ENCODE measurements at places on chromosomes 5 and 9.

DNA sequence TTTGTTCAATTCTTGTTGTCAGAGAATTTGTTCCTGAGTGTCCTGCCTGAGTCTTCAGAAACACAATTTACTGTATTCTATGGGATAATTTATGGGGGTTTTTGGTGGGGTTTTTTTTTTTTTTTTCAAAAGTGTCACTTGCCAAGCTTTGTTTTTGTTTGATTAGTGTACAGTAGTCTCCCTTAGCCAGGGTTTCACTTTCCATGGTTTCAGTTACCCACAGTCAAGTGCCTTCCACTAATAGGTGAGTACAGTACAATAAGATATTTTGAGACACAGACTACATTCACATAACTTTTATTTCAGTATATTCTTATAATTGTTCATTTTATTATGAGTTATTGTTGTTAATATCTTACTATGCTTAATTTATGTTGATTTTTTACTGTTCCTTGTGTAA, 25.0 kb upstream of the AUH start:
- DNase-seq: no peak

- no peak for DNase-seq
These were observed 90.3 kb upstream of the ACO1 start for GRCh38 chr9:32294106-32294505.

- no peak for DNase-seq
These were observed 1304.4 kb upstream of the CDH6 start for GRCh38 chr5:29889051-29889450.

DNA sequence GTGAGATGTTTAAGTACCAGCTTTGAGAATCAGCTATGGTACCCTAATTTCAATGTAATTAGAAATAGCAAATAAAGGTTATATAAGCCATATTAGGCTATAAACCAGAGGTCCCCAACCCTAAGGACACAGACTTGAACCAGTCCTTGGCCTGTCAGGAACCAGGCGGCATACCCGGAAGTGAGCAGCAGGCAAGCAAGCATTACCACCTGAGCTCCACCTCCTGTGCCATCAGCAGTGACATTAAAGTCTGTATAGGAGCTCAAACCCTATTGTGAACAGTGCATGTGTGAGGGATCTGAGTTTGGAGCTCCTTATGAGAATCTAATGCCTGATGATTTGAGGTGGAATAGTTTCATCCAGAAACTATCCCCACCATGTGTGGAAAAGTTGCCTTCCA, 1009.5 kb downstream of the PTPRD start:
- DNase-seq: no peak

GRCh38 chr5:146906803-146907202, 28.2 kb upstream of the PPP2R2B start:
- no peak for DNase-seq

GRCh38 chr9:99980598-99980997, 74.1 kb downstream of the STX17 start:
- peak; percentile 39 for DNase-seq

- DNase-seq: peak; percentile 8
These were observed 213.3 kb downstream of the IRX2 start for GRCh38 chr5:2538169-2538568.

- DNase-seq: no peak
These were observed 14.3 kb downstream of the PTPA start for GRCh38 chr9:129125478-129125877.

GRCh38 chr9:37732086-37732741, 21.4 kb upstream of the TRMT10B start:
- DNase-seq: no peak

DNA sequence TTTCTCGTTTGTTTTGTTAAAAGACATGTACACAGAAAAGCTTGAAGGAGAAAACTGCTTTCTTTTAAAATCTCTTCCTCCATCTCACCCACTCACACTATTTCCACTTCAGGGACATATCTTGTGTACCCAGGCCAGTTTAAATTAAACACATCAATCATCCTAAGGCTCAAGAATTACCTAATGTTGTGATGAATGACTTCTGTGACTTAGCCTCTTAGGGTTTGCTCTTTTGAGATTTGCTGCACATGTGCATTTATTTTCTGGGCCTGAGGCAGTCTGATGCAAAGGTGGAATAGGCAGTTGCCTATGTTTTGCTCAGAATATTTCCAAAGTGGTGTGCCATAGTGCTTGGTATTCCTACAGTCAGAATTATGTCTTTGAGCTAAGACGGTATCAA, 439.9 kb upstream of the CHD1 start:
- DNase-seq: no peak

DNA sequence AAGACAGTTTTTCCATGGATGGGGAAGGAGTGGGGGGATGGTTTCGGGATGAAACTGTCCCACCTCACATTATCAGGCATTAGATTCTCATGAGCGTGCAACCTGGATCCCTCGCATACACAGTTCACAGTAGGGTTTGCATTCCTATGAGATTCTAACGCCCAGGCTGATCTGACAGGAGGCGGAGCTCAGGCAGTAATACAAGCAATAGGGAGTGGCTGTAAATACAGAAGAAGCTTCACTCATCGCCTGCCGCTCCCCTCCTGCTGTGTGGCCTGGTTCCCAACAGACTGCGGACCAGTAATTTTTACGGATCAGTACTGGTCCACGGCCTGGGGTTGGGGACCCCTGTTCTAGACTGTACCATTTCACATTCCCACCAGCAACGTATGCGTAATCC, 68.3 kb upstream of the OTULINL start:
- no peak for DNase-seq

DNA sequence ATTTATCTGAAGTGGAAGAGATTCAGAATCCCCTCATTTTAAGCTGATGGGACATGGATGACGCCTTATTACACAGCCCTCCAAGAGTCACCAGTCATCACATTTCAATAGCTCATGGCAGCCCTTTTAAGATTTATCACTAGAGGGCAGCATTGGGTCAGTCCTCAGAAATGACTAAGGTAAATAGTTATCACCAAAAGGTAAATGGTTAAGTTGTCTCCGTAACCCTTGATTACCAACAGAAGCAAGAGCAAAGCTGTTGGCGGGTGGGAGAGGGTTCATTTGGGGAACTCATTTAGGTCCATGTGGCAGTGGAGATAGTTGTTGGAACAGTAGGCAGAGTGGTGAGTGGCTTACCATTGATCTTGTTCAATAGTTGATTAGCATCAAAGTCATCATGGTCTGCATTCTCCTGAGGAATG, 12.0 kb upstream of the C9 start:
- DNase-seq: peak; percentile 79

- DNase-seq: no peak
These were observed 310.8 kb upstream of the DMRT1 start for GRCh38 chr9:530681-531080.

GRCh38 chr9:88992556-88992955, 1.3 kb downstream of the S1PR3 start:
- no peak for DNase-seq

DNA sequence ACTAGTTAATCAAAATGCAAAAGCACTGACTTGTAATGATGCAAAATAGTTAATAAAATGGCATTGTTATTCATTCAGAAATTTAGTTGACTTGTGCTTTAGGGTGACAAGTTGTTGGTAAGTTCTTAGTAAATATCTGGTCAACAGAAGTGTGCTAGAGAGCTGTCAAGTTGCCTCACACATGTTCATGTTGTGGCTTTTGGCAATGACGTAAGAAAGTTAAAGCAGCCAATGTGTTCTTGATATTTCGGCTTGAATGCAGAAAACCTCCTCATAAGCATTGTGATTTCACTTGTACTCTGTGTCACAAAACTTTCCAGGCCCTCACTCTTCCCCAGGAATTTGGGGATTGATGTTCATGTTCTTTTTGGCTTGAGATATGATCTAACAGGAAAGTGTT, 626.7 kb downstream of the PRR16 start:
- no peak for DNase-seq

- DNase-seq: no peak
These were observed 136.4 kb upstream of the TBC1D2 start for GRCh38 chr9:98391867-98392266.

DNA sequence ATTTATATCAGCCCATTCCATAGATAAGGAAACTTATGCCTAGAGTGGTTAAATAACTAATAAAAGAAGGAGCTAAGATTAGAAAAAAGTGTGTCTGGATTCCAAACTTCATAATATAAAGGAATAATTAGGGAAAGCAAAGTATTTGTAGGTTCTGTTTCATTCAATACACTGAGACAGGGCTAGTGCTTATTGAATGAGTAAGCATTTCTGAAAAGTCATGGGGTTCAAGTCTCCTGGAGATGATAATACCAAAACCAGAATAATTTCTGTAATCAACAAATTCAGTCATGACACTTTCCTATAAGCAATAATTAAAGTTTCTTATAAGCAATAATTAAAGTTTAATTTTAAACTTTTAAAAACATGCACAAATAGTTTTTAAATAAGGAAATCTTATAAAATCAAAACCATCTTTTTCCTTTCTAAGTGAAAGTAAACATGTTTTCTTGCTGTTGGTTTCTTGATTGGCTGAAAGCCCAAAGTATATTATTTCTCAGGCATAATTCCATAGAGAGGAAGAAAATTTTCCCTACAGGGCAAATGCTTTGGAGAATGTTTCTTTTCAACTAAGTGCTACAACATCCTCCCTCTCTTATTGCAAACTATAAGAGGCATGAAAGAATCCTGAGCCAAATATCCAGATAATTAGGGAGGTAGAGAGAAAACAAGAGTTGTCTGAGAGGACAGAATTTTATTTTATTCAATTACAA, 510.2 kb downstream of the PRELID2 start:
- DNase-seq: no peak

DNA sequence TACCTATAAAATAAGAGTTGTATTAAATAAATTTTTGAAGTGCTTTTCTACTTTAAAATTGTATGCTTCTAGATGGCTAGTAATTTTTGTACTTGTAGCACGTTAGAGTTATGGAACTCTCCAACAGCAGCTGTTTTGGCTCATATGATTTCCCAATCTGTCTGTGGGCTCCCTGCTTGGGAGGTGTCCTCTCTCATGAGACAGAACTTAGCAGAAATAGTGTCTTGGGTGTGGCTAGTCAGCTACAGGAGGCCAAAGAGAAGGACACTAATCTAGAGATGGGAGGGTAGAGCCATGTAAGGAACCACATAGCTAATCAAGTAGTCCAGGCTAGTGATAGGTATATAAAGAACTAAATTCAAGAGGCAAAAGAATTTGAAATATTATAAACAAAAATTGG, 78.4 kb upstream of the DAB2 start:
- no peak for DNase-seq

- DNase-seq: no peak
These were observed 193.2 kb downstream of the MAPKAP1 start for GRCh38 chr9:125513668-125514413.

DNA sequence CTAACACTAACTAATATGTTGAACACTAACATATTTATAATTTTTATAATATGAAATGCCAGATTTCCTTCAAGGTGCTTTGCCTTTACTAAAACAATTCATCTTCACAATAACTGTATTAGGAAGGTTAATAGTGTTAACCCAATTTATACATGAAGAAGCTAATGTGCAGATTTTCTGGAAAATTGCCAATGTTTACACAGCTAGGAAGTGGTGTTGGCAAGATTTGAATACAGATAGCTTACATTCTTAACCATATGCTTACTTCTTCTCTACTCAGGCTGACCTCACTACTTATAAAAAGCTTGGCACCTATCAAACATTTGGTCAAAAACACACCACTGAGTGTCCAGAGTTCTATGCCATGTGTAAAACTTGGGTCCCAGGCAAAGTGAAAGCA, 445.4 kb upstream of the ITGA1 start:
- DNase-seq: no peak

DNA sequence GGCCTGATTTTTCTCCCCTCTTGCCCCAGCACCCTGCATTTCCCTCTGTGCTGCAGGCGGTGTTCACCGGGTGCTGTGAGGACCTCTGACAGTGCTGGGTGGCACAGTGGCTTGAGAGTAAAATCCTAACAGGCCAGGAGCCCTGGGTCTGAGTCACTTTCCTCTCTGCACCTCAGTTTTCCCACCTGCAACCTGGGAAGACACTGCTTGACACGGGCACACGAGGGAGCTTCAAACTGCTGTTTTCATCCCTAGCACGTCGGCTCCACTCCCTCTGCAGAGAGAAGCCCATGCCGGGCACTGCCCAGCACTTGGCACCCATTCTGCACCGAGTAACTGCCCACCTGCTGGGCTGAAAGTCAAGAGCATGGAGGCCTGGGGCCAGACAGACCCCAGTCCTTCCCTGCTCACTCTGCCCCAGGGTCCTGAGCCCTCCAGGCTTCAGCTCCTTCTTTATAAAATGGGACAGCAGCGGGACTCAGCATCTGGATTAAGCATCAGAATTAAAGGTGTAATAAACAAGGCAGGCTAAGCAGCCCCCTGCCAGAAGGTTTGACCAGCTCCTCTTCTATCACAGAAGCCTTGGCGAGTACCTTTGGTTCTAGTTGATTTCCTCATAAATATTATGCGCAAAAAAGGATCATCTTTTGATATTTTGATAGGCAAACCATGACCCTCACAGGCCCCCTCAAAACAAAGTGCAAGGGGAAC, 5.2 kb downstream of the GFI1B start:
- no peak for DNase-seq

- DNase-seq: peak; percentile 60
These were observed 3.0 kb downstream of the NUDT2 start for GRCh38 chr9:34332076-34332964.

DNA sequence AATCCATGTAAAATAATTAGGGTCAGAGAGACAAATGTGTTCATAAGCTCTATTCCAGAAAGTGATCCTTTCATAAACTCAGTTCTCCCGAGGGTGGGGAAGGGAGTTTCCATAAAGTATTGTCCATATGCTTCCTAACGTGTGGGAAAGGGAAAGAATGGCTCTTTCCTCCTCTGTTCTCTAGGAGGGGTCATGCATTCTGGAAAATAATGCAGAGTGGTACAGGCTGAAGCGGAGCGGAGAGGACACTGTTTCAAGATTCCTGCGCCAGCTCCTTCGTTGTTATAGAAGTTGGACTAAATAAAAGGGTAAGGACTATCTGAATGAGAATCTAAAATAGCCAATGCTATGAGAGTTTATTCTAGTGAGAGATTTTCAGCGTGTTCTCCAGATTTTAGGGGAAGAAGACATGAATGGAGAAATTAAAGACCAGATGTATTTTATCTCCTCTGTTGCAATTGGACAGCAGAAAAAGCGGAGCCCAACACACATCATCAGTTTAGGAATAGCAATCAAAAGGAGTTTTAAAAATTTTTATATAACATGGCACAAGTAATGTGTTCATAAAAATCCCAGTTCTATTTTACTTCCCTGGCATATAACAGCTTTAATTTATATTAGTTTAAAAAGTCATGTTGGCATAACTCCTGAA, 166.9 kb upstream of the MPDZ start:
- DNase-seq: no peak

GRCh38 chr9:22401671-22402070, 45.0 kb upstream of the DMRTA1 start:
- DNase-seq: no peak

DNA sequence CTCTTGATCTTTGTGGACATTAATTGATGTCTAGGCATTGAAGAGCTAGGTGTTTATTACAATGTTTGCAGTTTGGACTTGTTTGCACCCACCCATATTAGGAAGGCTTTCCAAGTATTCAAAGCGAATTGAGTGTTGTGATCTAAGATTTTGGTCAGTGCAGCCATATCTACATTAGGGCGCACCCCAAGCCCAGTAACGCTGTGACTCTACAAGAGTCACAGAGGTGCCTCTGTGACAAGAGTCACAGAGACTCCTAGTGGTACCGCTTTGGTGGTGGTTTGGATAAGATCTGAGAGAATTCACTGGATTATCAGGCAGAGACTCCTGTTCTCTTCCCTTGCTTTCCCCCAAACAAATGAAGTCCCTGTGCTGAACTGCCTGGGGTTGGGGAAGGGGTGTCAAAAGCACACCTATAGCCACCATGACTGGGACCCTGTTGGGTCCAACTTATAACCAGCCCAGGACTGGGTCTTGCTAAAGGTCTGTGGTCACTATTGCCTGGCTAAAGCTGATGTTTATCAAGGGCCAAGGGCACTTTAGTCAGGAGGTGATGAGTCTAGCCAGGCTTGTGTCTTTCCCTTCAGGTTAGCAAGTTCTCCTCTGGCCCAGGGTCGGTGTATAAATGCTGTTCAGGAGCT, 114.1 kb upstream of the RIOK2 start:
- DNase-seq: peak; percentile 58
